ENCODE measurements at places on chromosomes 3 and 15.

- DNase-seq: no peak
Observed at GRCh38 chr15:26096581-26096980, 233.5 kb upstream of the ATP10A start.

DNA sequence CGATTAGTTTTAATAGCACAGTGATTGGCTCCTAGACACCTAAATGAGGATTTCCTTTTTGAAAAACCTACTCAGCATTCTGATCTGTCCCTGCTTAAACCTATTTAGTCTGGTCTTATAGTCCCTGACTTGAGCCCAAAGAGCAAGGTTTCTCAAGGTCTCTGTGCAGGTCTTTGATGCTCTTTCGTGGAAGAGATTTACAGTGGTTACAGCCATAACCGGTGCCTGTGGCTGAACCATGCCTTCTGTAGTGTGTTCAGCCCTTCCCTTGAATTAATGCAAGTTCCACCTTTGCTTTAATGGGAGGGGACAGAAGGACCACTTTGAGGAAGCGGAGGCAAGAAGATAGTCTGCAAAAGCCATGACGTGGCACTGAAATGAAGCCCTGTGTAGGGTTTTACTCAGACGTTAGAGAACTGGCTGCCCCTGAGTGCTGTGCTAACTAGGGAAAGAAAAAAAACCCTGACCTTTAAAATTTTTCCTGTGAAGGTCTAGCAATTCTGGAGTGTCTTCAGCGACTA is 43.0 kb downstream of the ZBTB38 start:
- DNase-seq: peak; percentile 53

DNA sequence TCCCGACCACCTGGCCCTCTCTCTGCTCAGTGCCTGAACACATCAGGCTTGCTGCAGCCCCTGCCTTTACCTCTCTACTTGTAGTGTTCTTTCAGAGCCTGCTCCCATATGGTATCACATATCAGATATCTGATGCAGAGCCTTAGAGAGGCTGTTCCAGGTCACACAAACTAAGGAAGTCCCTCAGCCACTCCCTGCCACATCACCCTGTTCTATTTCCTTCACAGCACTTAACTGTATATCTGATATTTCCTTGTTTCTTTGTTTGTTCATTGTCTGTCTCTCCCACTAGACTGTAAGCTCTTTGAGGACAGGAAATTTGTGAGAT is 976 bp upstream of the ALDH1L1 start:
- DNase-seq: no peak

- no peak for DNase-seq
Observed at GRCh38 chr3:102089904-102090720, 240.8 kb downstream of the NFKBIZ start.
